ENCODE measurements at places on chromosomes 2 and 18. TPM values are rescaled to one million over a fixed set of nuclear protein-coding genes. Genes with fewer than 3 reads are reported as not detected.

Gene RGPD4
- not detected for total RNA-seq

- no peak overlapping the region for H3K4me3 ChIP-seq
- no peak for DNase-seq
- H3K27ac ChIP-seq: no peak overlapping the region
- H3K4me1 ChIP-seq: peaks cover 4% of the 10 kb centered on the region
Measured at GRCh38 chr18:57635003-57635822, 13.6 kb upstream of the NARS1 start.

DNA sequence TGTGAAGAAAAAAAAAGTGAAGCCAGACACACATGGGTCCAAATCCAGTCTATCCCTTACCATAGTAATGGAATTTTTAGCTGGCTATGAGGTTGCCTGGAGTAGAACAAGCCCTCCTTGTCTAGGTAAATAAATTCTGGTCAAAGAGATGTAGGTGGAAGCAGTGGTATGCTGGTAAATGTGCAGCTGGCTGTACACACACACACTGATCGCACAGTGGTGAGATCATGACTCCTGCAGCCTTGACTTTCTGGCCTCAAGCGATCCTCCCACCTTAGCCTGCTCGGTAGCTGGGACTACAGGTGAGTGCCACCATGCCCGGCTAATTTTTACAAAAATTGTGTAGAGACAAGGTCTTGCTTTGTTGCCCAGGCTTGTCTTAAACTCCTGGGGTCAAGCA is 90.5 kb upstream of the FBXO11 start:
- no peak for DNase-seq
- H3K27ac ChIP-seq: no peak overlapping the region
- H3K36me3 ChIP-seq: no peaks in the 10 kb centered on the region
- peaks cover 7% of the 10 kb centered on the region for H3K4me1 ChIP-seq

GRCh38 chr2:101356521-101356920 is 30.8 kb downstream of the CREG2 start:
- DNase-seq: no peak
- H3K36me3 ChIP-seq: no peaks in the 10 kb centered on the region
- H3K27me3 ChIP-seq: no peaks in the 10 kb centered on the region
- H3K4me3 ChIP-seq: no peak overlapping the region
- no peak overlapping the region for H3K27ac ChIP-seq

DNA sequence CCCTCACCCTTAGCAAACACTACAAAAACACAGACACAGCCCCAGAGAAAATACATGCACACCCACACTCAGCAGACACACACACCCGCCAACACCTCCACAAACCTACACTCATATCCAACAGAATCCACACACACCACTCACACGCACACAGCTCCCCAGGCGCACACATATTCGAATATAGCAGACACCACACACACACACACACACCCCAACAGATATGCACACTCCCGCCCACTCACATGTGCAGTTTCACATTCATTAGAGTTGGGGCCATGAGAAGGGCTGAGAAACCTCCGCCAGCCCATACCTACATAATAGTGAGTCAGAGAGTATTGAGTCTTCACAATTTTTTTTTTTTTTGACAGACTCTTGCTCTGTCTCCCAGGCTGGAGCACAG is 29.4 kb upstream of the NOTO start:
- no peak overlapping the region for H3K27ac ChIP-seq
- no peak for DNase-seq
- H3K4me1 ChIP-seq: peaks cover 15% of the 10 kb centered on the region
- H3K27me3 ChIP-seq: peaks cover 34% of the 10 kb centered on the region

DNA sequence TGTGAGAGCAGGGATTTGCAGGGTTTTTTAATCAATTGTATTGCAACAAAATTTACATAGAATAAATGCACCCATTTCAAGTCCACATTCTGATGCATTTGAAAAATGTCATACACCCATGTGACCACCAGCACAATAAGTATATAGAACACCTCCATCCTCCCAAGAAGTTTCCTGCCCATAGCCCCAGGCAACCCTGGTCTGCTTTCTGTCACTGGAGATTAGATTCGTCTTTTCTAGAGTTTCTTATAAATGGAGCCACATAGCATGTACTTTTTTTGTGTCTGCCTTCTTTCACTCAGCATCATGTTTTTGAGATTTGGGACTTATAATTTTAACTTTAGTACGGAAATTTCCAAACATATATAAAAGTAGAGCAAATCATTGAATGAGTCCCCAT is 127.2 kb upstream of the EPAS1 start:
- H3K27me3 ChIP-seq: no peaks in the 10 kb centered on the region
- no peaks in the 10 kb centered on the region for H3K36me3 ChIP-seq
- DNase-seq: no peak
- H3K4me3 ChIP-seq: no peak overlapping the region
- no peak overlapping the region for H3K27ac ChIP-seq
